ENCODE measurements at places on chromosomes 7 and 10.

DNA sequence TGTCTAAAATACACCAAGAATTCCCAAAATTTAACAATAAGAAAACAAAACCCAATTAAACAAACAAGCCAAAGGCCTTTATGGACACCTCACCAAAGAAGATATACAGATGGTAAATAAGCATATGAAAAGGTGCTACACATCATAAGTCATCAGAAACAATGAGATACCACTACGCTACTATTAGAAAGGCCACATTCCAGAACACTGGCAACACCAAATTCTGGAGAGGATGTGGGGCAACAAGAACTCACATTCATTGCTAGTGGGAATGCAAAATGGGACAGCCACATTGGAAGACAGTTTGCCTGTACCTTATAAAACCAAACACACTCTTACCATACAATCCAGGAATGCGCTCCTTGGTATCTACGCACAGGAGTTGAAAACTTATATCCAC lies 291.4 kb downstream of the TNS3 start:
- no peak for DNase-seq

GRCh38 chr10:78190051-78190825 lies 156.6 kb downstream of the RPS24 start:
- DNase-seq: no peak

GRCh38 chr7:66145400-66146104 lies 30.9 kb downstream of the CRCP start:
- DNase-seq: no peak

GRCh38 chr10:57395923-57396322 lies 871.8 kb downstream of the IPMK start:
- DNase-seq: no peak

GRCh38 chr7:111903016-111903415 lies 303.2 kb downstream of the DOCK4 start:
- DNase-seq: no peak

DNA sequence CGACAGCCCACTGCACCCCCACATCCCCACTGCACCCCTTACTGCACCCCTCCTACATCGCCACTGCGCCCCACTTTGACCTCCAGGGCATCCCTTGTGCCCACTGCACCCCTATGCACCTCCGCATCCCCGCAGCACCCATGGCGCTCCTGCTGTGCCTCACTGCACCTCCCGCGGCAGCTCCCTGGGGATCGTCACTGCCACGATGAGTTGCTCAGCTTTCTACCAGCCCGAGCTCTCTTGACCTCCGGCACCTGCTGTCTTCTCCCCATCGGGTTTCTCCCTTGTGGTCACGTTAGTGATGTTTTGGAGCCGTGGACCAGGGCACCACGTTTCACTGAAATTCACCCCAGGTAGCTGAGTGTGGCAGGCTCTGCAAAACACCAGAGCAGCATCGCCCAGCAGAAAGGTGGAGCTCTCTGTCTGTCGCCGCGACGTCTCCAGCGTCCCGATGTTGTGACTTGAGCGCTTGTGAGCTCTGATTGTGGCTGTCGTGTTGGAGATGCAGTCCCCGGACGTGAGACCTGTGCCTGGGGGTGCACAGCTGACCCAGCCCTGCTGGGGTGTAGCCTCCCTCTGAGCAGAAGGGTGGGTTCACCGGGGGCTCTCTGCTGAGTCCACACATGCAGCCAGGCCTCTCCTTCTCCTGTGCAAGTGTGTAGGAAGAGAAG lies 147.7 kb downstream of the DNAJB6 start:
- DNase-seq: no peak

DNA sequence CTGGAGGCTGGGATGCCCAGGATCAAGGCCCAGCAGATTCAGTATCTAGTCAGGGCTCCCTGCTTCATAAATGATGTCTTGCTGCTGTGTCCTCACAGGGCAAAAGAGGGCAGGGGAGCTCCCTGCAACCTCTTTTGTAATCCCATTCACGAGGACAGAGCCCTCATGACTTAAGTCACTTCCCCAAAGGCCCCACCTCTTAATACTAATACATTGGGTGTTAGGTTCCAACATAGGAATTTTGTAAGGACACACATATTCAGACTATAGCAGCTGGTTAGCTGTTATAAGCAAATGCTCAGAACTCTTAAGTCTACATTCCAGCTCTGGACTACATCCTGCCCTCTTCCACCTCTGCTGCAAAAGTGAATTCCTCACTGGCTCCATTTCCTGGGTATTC lies 63.0 kb downstream of the VOPP1 start:
- DNase-seq: no peak

DNA sequence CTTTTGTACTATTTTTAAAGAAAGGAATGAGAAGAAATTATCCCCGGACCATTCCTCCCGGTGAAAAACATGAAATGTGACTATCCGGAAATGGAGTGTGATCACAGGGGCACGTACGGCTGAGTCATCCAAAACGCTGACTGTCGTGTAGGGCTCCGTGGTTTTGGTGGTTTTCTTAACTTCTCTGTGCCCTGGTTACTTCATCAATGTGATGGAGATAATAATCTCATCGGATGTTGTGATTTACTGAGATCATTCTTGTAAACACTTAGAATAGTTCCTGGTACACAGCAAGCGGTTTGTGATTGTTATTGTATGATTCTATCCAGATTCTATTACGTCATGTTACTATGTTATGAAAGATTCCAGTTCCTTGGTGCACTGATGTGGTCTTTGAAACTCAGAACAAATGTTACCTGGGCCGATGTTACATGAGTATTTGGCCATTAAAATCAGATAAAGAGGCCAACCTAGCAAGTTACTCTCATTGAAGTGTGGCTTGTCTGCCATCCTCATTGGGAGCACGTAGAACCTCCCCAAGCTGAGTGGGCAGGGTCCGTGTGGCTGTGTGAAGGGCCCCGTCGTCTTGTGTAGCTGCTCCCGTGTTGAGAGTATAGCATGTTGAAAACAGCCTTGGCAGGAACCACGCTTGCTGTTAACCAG lies 99.5 kb downstream of the CAMK1D start:
- no peak for DNase-seq

DNA sequence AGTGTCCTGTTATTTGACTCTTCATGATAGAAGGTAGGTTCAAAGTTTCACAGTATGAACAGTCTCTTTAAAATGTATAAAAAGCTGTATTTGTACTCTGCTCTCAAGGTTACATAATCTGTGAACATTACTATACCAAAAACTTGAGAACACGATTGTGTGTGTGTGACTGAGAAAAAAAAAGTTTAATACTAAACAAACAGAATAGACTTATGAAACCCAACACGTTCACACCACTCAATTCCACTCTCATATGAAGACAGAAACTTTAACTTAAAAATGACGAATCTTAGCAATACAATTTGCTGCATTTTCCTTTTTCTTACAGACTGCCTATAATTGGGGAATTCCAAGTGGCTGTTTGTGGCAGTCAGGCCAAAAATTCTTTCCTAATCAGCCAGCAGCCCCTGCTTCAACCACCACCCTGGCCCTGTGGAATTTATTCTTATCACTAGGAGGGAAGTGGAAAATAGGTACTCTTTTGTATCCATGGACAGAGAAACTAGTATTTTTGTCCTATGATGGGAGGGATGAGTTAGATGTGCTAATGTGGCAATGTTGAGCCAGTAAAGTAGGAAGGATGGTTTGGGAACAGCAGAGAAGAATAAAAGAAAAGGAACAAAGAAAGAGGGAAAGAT lies 42.8 kb downstream of the MINDY3 start:
- no peak for DNase-seq

GRCh38 chr10:91587710-91588638 lies 44.9 kb downstream of the PPP1R3C start:
- DNase-seq: no peak
